ACHN (cell line): ENCODE measurements at places on chromosomes 2 and 18.

- DNase-seq: no peak
Measured at GRCh38 chr18:12885500-12885899, 1.5 kb upstream of the PTPN2 start.

GRCh38 chr2:129758784-129759471 lies 220.5 kb upstream of the RAB6C start:
- no peak for DNase-seq

DNA sequence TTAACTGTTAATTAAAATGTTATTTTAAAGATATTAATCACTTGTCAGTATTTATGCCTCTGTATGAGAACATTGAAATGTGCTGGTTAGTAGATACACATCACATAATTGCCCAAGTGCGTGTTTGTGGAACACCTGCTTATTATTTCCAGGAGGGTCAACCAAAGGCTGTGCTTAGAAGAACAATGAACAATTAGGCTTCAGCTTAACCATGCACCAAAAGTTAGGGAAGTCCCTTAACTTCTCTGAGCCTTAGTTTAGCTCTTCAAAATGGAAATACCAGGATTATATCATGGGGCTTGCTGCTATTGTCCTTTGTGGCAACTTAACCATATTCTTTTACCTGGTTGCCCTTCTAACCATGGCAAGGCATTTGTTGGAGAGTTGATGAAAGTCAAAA lies 43.0 kb upstream of the PLA2R1 start:
- DNase-seq: no peak

DNA sequence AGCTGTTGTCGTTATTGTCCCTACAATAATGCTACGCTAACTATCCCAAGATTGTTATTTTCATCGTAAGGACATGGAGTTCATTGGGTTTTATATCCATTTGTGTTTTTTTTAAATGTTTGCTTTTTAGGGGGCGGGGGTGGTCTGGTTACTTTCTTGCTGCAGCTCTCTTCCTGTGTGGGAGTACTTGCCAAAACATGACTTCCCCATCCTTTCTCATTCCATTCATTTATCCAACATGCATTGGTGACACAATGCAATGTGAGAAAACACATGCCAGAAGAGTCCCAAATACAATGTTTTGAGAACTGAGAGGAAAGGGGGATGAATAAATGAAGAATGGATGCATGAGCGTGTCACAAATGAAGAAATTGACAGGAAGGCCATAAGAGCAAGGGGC lies 55.9 kb downstream of the E2F6 start:
- DNase-seq: no peak
